ENCODE measurements at places on chromosomes 2 and 18.
A peak's percentile ranks its signal among the peaks of the same experiment; 100 is the strongest.

- no peak for DNase-seq
These were observed 46.6 kb upstream of the RFX8 start for GRCh38 chr2:101521487-101521886.

- peak; percentile 79 for DNase-seq
These were observed at the start of gene KCNS3 for GRCh38 chr2:17878281-17879136. TSS of gene KCNS3 (plus strand) at chr2:17878667. CDS start at chr2:17931009, 52,342 bp downstream.

- no peak for DNase-seq
These were observed 4.1 kb downstream of the HS6ST1 start for GRCh38 chr2:128314348-128315121.

DNA sequence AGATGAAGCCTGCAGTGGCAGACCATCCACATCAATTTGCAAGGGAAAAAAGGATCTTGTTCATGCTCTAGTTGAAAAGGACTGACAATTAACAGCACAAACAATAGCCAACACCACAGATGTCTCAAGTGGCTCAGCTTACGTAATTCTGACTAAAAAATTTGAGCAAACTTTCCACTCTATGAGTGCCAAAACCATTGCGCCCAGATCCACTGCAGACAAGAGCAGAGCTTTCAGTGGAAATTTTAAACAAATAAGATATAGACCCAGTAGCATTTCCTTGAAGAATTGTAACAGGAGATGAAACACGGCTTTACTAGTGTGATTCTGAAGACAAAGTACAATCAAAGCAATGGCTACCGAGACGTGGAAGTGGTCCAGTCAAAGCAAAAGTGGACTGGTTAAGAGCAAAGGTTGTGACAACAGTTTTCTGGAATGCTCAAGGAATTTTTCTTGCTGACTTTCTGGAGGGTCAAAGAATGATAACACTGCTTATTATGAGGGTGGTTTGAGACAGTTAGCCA, 12.0 kb upstream of the ZNF396 start:
- peak; percentile 15 for DNase-seq

DNA sequence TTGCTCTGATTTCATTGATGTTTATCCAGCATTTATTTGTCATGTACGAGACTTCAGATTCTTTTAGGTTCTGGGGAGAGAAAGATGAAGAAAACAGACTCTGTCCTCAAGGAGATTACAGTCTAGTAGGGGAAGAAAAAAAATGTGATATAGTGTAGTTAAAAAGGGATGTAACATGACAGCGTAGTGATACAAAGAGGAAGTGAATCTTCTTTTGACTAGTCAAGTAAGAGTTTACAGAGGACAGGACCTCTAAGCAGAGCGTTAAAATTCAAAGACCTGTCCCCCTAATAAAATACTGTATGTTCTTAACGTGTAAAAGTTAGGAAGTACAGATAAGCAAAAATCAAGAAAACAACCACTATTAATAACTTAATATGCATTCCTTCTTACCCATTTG, 47.7 kb downstream of the NCOA1 start:
- DNase-seq: no peak

GRCh38 chr2:11758647-11759046, 12.2 kb downstream of the LPIN1 start:
- DNase-seq: no peak

- no peak for DNase-seq
These were observed 14.6 kb downstream of the FHL2 start for GRCh38 chr2:105384216-105384615.

DNA sequence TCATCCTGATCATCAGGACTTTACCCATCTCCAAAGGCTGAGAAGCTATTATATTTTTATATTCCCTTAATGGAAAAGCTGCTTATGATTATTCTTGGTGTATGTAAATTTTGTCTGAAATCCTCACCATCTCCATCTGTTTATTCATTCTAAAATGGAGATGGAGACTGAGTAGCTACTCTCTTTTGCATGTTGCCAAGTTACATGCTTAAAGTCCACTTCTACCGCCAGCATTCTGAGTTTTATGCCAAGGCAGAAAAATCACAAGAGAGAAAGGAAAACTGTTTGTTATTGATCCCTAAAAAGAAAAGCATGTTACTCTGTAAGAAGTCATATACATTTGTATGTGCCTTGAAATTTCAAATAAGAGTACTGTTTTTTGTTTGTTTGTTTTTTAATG, 94.4 kb upstream of the NOSTRIN start:
- DNase-seq: peak; percentile 33

GRCh38 chr2:174587579-174587978, 10.0 kb downstream of the WIPF1 start:
- peak; percentile 39 for DNase-seq

GRCh38 chr18:67373636-67374035, 142.9 kb downstream of the DSEL start:
- DNase-seq: no peak

DNA sequence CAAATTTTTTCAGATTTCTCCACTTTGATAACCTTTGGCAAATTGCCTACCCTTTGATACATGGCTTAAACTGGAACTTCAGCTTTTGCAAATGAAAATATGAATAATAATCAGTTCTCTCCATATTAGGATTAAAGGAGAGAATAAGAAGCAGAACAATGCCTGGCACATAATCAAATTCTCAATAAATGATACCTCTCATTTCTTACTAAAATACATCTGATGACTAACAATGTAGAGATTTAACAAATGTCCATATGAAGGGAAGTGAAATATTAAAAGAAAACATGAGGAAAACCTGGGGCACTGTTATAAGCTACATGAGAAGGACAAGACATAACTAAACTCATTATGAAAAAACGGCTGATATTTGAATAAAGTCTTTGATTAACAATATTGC, 1103.6 kb downstream of the LRP1B start:
- DNase-seq: no peak

DNA sequence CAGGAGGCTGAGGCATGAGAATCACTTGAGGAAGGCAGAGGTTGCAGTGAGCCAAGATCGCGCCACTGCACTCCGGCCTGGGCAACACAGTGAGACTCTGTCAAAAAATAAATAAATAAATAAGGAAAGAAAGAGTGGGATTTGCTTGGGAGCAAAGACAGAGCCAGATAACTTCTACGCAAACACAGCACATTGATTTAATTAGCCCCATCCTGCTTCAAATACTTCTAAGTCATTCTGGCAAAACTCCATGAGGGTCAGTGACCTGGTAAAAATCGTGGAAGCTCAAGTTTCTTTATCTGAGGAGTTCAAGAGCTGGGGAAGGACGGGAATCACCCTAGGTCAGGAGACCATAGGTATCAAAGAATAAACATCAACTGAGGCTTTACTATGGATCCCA, 70.6 kb upstream of the TCF7L1 start:
- DNase-seq: no peak

GRCh38 chr2:105723431-105723830, 21.3 kb upstream of the NCK2 start:
- no peak for DNase-seq

GRCh38 chr18:10457128-10457527, 2.7 kb downstream of the APCDD1 start:
- no peak for DNase-seq

DNA sequence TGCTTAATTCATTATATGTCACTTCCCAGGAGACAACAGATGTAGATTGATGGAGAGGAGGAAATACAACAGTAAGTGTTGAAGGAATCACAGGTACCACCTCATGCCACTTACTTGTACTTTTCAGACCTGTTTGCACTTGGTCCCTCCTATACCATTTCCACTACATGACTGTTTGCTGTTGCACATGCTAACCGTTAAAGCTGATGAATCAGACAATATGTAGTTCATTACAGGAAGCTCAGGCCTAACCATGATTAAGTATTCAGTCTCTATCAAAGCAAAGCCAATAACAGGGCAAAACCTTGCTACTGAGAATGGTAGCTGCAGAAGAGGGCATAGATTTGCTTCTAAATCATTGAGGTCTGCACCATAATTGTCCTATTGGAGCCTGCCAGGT, 30.2 kb upstream of the GRP start:
- no peak for DNase-seq

DNA sequence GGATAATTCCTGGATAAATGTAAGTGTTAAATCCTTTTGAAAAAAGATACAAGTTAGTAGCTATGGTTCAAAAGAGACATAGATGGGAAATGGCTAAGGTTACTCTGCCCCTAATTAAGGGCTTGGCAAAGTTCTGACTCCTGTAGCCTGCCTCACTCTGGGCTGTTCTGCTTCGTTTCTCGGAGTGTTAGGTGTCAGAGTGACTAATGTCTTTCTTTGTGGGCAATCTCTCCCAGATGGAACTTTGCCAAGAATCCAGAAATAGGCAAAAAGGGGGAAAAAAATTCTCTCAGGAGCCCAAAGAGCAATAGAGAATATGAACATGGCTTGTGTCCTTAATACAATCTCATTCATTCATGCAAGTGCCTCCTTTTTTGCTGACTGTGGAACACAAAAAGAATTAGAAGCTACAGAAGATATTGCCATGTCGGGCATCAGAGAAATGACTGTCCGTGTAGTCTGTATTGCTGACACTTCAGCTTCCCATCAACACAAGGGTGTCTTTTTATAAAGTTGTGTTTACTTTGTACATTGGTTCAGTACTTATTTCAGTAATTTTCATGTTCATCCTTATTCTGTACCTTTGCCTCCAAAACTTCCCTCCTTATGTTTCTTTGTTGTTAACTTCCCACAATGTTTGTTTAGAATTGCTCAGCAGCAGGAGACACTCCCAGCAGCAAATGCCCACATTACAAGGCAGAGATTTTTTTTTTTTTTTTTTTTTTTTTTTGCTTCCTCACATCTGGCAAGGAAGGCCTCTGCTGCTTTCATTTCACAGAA, 134.0 kb downstream of the FTCDNL1 start:
- DNase-seq: peak; percentile 19

- DNase-seq: no peak
These were observed 68.1 kb downstream of the PARD6G start for GRCh38 chr18:80178935-80179818.

- DNase-seq: peak; percentile 44
These were observed 48.9 kb downstream of the TSN start for GRCh38 chr2:121804340-121804739.

DNA sequence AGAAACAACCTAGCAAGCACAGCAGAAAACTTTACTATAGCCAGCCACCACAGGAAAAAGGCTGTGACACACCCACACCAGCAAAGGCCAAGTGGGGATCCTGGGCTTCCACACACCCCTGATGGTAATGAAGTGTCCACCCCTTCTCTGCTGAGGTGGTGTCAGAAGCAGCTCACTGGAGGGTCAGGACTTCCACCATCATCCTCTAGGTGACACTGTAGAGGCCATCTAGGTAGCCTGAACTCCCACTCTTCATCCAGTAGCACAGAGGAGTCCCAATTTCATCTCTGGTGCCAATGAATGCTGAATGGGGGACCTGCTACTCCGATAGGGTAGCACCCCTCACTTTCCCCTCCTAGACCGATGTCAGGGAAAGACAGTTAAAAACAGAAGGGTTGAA, 1544.4 kb downstream of the LRP1B start:
- DNase-seq: no peak

DNA sequence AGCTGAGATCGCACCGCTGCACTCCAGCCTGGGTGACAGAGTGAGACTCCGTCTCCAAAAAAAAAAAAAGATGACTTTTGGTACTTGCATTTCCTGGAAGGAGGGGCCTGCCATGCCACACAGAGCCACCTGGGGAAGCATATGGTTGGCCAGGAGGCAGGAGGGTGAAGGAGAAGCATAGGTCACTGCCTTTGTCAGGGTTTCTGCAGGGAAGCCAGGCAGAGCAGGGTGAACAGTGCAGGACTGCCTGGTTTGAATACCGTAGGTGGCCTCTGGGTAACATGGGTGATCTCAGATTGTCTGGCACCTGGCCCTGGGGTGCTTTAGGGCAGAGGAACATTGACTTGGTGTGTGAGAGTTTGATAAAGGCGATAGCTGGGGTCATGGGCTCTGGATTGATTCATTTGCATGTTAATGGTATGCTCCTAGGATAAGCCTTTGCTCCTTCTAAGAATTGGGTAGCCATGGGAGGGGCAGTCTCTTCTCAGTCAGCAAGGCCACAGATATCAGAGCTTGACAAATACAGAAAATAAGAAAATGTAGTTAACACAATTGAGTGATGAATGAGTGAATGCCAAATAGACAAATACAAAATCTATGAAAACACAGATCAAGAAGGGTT, 124.0 kb upstream of the SEC11C start:
- DNase-seq: no peak

DNA sequence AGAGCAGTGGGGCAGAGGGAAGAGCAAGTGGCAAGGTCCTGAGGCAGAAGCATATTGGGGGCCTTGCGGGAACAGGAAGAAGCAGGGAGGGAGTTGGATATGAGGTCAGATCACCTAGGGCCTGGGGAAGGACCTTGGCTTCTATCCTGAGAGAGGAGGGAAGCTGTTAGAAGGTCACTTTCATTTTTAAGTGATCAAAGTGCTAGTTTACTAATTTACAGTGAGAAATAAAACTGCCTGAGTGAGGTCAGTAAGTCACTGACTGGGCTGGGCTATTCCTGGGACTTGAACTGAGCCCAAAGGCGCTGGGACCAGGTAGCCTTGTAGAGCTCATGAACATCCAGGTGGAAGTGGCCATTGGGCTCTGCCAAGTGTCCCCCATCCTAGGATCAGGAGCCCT, 76.6 kb upstream of the B3GNT7 start:
- DNase-seq: no peak

DNA sequence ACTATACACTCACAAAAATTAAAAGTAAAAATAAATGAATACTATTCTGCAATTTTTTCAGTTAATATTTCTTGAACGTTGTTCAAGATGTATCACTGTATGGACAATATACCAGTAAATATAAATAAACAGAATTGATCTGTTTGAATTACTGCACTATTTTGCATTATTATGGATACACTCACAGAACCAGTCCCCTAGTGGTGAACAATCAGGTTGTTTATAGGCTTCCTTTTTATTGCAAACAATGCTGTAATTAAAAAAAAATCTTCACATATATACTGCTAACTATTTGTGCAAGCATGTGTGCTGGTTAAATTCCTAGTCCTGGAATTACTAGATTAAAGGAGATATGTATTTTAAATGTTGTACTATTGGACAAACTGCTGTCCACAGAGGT, 306.0 kb downstream of the FBXO15 start:
- DNase-seq: no peak

GRCh38 chr2:82636402-82637020, 1822.6 kb downstream of the SUCLG1 start:
- no peak for DNase-seq

DNA sequence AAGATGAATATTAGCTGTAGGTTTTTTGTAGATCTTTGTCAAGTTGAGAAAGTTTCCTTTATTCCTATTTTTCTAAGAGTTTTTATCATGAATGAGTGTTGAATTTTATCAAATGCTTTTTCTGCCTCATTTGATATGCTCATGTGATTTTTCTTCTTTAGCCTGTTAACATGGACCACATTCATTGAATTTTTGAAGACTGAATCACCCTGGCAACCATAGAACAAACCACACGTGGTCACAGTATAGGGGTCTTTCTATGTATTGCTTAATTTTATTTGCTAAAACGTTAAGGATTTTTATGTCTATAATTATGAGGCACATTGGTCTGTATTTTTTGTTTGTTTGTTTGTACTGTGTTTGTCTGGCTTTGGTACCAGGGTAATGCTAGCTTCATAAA, 201.7 kb upstream of the CWC22 start:
- no peak for DNase-seq

- no peak for DNase-seq
These were observed 83.2 kb downstream of the TTC32 start for GRCh38 chr2:19818543-19818942.

All from eye (tissue), 1 donor.